Dorsolateral prefrontal cortex (tissue), 122 donors: ENCODE measurements at places on chromosomes 6 and 20.

GRCh38 chr6:97726378-97726777 lies 443.4 kb upstream of the MMS22L start:
- no peak for DNase-seq

DNA sequence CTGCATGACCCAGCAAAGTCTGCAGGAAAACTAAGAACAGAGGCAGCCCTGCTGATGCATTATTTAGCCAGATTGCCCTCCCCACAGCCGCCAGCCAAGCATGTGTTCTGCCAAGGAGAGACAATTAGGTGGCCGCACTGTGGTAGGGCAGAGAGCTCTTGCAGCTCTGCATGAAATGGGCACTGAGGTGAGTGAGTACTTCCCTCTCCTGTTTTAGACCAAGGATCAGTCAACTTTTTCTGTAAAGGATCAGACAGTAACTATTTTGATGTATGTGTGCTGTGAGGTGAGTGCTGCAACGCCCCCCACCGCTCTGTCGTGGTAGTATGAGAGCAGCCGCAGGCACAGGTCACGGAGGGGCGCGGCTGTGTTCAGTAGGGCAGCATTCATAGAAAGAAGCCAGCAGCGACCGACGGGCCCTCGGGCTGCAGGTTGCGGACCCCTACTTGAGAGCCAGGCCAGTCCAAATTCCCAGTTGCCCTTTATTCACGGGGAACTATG lies 23.8 kb upstream of the FAM50B start:
- DNase-seq, result no peak

- no peak for DNase-seq
Measured at GRCh38 chr6:69370763-69371162, 426.0 kb downstream of the LMBRD1 start.

DNA sequence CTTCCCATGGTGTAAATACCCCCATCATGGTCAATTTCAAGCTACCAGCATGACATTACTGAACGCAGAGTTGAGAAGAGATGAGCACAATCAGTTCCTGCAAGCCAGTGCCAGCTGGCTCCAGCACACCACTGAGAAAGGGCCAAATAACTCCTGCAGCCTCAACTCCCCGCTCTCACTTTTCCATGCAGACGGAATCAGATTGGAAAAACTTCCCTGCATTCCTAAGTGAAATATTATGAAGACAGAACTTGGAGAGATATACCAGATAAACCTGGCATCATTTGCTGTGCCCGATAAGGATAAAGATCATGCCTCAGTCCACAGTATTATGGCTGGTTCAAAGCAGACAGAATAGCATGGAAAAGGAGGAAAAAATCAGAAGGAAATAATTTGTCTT lies 56.7 kb downstream of the FILIP1 start:
- DNase-seq, result no peak

DNA sequence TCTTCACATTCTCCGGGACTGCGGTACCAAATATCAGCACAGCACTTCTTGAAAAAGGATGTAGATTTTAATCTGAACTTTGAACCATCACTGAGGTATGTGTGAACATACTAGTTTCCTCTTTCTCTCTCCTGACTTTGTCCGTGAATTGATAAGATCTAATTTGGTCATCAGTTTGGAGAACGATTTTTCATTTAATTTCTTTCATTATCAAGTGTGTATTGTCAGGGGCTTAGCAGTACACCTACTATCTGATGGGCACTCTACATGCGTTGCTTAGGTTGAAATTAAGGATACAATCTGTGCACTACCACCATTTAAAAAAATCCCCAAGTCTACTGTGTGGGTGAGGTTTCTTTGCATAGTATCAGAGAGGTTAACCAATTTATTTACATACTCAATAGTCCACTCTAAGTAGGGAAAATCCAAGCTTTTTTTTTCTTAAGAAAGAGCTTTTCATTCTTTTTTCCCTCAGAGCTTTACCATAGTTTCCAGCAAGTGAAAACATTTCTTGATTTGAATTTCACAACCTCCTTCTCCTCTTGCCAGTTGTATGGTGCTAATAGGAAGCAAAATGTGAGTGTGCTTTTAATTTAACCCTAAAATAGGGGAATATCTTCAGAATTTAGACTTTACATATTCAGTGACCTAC lies 105.4 kb upstream of the ESR1 start:
- DNase-seq, result no peak
